ENCODE measurements at places on chromosomes 16 and 17.
A peak's percentile ranks its signal among the peaks of the same experiment; 100 is the strongest.

DNA sequence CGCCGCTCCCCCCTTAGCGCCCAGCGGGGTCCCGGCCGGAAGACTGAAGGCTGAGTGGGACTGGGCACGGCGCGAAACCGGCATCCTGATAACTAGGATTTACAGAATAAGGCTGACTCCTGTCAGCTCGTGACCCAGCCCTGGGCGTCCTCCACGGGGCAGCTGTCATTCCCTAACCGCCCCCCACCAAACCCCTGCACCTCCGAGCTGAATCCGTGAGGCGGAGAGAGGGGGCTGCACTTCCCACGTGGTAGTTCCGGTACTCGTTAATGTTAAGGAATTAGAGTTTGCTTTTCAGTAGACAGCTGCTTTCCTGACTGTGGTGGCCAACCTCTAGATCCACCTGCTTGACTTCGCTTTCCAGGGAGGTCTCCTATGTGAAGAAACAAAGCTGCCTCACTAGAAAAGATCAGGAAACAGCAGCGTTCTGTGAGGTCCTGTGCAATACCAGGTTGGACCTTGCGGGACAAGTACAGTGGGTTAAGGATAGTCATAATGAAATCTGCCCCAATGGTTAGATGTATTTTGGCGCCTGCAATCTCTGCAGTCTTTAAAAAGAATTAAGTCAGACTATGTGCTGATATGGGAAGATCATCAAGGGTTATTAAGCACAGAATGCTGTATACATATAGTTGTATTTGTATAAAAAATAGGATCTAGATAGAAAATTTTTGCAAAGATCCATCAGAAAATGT, 1.1 kb upstream of the WBP2 start:
- peak; percentile 30 for DNase-seq

GRCh38 chr17:69320210-69320907, 6.6 kb downstream of the ABCA5 start:
- DNase-seq, result no peak

DNA sequence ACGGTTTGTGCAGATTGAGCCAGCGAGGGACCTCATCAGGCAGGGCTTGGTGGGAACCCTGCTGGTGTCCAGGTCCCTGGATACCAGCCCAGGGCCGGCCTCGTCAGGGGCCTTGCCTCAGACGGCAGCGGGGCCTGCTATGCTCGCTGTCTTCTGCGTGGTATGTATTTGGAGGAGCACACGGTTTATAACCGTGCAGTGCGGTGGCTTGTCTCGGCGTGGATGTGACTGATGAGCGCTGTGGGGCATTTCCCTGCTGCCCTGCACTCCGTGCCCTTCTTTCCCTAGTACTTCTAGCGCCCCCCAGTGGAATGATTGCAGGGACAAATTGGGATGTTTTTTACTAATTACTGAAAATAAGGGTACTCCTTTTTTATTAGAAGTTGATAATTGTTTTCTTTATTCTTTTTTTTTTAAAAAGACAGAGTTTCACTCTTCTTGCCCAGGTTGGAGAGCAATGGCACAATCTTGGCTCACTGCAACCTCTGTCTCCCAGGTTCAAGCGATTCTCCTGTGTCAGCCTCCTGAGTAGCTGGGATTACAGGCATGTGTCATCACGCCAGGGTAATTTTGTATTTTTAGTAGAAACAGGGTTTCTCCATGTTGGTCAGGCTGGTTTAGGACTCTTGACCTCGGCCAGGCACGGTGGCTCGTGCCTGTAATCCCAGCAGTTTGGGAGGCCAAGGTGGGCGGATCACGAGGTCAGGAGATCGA, 15.3 kb downstream of the TBCD start:
- no peak for DNase-seq

GRCh38 chr17:4533523-4534504, 21.4 kb downstream of the MYBBP1A start:
- DNase-seq, result no peak

- no peak for DNase-seq
Measured at GRCh38 chr16:3553138-3553923, 23.9 kb downstream of the NLRC3 start.

DNA sequence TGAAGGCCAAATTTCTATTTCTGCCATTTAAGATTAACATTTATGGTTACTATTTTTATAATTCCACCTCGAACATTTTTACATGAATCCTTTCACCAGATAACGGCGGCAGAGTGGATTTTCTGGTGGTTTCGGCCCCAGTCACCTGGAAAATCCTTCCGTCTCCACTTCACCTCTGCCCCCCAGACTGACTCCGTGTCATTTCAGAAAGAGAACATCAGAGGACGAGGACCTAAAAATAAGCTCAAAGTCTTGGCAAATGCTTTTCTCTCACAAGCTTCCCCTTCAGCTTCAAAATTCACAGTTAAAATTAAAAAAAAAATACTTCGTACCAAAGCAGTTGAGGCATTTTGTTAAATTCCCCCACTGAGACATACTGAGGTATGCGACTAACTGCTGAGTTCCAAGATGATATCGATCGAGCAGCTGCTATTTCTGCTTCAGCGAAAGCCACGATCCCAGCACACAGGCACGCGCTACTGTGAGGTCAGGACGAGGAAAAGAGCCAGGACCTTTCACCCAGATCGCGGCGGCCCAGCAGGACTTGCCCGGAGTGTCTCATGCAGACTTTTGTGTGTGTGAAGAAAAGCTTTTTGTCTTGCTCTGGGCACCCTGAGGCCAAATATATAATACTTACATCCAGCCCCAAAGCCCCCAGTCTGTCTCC, 36.8 kb downstream of the ASPA start:
- DNase-seq, result no peak

GRCh38 chr16:2358811-2359210, 18.3 kb upstream of the ABCA3 start:
- no peak for DNase-seq

DNA sequence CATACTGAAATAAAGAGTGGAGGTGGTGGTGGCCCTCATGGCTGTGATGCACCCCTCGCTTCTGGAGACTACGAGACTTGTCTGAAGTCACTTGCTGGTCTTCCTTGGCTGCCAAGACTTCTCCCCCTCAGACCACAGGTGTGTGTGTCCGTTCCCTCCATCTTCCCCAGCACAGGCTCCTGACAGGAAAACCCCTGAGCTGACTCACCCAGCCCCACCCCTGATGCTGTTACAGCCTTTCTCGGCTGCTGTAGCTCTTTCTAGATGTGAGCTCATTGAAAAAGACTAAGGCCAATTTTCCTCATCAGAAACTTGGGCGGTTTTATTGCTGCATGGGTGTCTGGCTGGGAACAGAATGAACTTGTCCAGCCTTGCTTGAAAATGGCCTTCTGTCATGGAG, 296.9 kb downstream of the TMEM114 start:
- DNase-seq, result no peak
